CD4-positive, alpha-beta T cell treated with Interferon alpha-2 for 1 hour (primary cell): ENCODE measurements at places on chromosomes 7 and 10.

GRCh38 chr7:75988568-75989499 is 5.6 kb downstream of the TMEM120A start:
- DNase-seq, result no peak

GRCh38 chr10:88162852-88163251 is 299.4 kb downstream of the PTEN start:
- no peak for DNase-seq

DNA sequence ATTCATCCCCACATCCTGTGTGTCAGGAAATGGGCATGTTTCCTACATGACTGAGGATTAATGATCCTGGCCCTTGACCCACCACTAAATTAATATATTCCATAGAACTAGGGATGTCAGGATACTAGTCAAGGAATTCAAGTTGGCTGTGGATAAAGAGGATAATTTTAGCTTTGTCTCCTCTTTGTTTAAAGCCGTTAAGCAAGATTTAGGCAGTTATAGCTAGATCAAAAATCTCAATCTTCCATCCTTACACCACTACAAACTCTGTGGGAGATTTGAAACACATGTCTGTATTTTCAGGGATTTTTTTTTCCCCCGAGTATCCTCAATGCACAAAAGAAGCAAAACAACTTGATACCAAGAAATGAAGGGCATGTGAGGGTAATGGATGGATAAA is 417.1 kb downstream of the MAGI2 start:
- no peak for DNase-seq

DNA sequence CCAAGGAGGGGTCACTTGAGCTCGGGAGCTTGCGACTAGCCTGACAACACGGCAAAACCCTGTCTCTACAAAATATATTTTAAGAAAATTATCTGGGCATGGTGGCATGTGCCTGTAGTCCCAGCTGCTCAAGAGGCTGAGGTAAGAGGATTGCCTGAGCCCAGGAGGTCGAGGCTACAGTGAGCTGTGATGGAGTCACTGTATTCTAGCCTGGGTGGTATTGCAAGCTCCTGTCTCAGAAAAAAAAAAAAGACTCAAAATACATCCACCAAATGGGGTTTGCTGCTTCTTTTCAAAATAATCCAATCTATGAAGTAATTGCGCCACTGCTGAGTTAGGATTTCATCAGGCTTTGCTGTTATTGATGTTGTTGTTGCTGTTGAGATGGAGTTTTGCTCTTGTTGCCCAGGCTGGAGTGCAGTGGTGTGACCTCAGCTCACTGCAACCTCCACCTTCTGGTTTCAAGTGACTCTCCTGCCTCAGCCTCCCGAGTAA is 11.1 kb upstream of the VIM start:
- no peak for DNase-seq

DNA sequence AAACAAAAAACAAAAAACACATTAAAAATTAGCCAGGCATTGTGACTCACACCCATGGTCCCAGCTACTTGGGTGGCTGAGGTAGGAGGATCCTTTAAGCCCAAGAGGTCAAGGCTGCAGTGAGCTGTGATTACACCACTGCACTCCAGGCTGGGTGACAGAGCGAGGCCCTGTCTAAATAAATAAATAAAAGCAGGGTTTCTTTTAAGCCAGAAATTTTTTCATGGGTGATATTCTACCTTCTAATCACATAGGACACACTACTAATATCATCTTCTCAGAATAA is 14.2 kb upstream of the SVIL start:
- DNase-seq, result no peak
